ENCODE measurements at places on chromosomes 16 and 17.

- DNase-seq, result no peak
Observed at GRCh38 chr17:36193216-36193775, 3.3 kb downstream of the CCL3L1 start.

GRCh38 chr16:69270395-69270794 is 40.8 kb upstream of the VPS4A start:
- peak; percentile 66 for DNase-seq

GRCh38 chr17:76709077-76709950 is 1.5 kb downstream of the MXRA7 start:
- DNase-seq, result peak; percentile 99

DNA sequence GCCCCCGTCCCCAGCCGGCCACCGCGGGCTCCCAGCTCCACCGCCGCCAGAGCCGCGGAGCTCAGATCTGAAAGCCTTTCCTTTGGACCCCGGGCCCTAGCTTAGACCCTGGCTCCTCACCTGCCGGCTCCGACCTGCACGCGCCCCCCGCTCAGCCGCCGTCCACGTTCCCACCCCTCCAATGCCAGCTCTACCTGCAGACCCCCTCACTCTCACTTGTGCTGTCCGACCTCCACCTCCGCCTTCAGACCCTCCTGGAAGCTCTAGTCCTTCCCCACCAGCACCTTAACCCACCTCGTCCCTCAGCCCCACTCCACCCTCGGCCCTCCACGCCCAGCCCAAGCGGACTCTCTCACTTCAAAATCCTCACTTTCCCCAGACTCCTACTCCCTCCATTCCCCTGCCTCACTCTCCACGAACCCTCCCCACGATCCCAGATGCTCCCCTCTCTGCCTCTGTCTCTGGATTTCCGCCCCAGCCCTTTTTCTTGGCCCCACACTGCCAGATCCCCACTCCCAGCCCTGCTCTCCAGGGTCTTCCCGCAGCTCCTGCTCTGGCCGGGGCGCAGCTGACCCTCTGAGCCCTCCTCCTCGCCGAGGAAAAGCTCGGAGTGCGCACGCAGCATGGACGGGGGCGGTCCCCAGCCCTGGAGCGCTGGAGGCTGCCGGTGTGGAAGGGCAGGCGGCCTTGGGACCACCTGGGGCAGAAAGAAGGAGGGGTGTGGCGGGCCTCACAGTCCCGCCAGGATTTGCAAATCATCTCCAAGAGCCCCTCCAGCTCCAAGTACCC is at the start of gene TMEM114:
TMEM114 (minus strand) TSS at position 612 of the 789 bp plus-strand sequence. CDS start 673 bp downstream, outside the sequence.
- no peak for DNase-seq

DNA sequence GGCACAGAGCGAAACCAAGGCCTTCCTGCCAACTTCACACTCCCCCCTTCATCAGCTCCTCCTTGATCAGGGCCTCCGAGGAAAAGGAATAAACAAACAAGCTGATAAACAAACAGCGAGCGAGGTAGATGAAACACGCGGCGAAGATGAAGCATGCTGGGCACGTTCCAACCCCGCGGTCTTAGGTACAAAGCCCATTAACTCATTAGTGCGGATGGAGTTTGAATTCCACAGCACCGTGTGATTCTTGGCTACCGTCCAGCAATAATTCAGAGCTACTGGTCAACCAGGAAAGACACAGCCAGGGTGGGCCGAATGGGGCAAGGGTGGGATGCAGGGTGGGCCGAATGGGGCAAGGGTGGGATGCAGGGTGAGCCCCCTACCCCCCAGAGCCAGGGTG is 67.3 kb downstream of the RBFOX3 start:
- no peak for DNase-seq

- peak; percentile 43 for DNase-seq
Observed at GRCh38 chr16:67528870-67529581, 397 bp downstream of the RIPOR1 start.
